ENCODE measurements at places on chromosomes 1 and 21. TPM values are rescaled to one million over a fixed set of nuclear protein-coding genes. Genes with fewer than 3 reads are reported as not detected.

MMP23B gene
- total RNA-seq: 1.1 TPM

TFF2 gene
- not detected for total RNA-seq

DSCAM gene
- total RNA-seq: 0.28 TPM

STX12 gene
- 39.0 TPM for total RNA-seq

PKN2 gene
- total RNA-seq: 29.7 TPM

Measured in nasal cavity respiratory epithelium epithelial cell of viscerocranial mucosa (primary cell).